ENCODE measurements at places on chromosomes 13 and 19.

GRCh38 chr19:2623798-2624197 is 78.7 kb downstream of the GNG7 start:
- DNase-seq = no peak

DNA sequence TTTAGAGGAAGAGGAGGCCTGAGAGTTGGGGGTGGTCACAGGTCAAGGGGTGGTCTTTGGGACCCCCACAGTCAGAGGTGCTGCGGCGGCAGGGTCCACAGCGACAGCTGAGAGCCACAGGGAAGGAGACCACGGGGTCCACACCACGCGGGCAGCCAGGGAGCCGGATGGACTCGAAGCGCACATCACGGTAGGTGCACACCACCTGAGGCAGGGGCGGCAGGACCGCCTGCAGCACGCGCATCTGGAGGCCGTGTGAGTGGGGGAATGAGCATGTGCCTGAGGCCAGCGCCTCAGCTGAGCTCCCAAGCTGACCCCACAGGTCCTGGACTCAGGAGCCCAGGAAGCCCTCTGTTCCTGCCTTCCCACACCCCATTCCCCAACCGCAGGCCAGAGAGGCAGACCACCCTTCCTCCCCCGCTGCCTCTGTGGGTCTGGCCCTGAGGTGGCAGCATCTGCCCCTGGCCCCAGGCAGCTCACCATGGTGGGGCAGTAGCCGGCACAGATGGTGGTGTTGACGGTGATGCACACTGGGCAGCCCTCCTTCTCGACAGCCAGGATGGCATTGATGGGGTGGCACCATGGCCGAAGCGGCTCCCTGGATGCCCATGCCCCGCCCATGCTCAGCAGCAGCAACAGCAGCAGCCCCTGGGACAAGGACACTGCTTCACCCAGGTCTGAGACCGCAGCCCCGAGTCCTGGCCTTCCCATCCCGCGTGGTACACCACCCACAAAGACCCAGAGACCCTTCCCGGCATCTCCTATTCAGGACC is 638 bp downstream of the LHB start:
- no peak for DNase-seq

DNA sequence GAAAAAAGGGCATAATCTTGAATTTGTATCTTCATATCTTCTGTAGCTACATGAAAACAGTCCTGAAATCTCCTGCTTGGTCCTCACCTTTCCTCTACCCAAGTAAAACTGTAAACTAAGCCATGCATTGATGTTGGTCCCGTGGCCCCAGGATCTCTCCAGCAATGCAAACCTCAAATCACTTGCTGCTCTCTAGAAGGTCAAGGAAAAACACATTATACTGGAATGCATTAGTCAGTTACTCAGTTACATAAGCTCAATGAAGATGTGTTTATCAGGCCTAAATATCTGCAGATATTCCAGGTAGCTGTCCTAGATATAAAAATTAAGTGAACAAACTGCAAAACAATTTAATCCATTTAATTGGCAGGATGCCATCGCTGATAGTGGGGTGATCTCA is 261.8 kb downstream of the ABCC4 start:
- DNase-seq = no peak

GRCh38 chr19:18185538-18185937 is 7.5 kb upstream of the MPV17L2 start:
- no peak for DNase-seq

DNA sequence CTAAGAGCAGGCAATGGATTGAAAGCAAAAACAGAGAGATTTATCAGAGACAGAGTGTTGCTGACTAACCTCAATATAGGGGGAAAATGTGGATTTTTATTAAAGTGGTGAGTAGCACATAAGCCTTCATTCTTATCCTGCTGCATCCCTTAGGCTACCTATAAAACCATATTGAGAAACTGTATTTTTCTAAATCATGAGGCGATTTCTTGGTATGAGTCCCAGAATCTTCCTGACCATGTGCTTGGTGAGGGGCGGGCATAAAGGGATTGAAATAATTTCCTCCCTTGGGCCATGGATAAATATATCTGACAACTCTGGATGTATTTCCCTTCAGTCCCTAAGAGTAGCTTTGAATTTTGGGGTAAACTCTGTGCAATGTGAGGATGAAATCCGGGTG is 72.8 kb downstream of the EFNB2 start:
- no peak for DNase-seq

GRCh38 chr13:58843071-58843470 is 1211.5 kb downstream of the PCDH17 start:
- no peak for DNase-seq

DNA sequence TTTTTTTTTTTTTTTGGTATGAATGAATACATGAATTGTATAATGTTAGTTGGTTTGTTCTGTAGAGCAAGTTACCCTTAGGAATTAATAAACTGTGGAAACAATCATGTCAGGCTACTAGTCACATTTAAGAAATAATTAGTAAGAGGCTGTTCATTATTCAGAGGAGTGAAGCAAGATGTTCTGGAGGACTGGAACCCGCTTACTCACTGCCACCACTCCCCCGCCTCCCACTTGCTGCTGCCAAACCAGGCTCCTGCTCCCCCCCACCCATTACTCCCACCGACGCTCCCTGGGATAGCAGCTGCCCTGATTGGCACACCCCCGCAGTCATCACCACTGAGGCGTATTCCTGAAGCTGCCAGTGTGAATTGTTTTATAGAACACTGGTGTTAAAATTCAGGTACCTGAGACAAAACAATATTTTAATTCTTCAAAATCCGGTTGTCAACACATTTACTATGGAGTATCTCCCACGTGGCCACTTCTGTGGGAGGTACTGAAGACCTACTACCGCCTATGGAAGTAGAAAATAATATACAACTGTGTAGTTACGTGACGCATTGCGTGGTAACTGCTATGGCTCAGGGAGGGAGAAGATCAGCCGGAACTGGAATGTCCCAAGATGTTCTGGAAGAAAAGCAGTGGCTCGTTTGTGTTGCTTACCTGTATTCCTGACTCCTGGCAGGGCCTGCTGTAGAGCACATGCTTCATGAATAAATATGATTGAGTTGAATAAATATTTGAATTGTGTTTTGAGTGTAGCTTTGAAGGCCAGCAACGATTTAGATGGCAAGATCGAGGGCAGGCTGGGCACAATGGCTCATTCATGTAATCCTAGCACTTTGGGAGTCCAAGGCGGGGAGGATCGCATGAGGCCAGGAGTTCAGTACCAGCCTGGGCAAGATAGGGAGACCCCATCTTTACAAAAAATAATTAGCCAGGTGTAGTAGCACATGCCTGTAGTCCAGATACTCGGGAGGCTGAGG is 1.7 kb downstream of the DPY19L3 start:
- DNase-seq = no peak

DNA sequence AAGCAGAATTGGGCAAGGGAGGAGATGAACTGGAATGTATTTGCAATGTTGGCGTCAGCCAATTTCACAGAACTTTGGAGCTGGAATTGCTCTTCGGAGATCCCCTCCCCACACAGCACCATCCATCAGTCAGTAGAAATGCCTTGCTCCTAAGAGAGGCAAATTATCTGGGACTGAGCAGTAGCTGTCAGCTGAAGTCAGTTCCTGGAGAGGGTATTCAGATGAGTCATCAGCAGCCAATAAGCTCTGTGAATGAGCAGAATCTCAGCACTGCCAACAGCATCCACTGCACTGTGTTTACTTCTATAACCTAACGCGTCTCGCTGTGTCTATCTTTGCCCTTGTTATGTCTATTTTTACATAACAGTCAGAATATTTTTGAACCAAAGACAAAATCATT is 213.7 kb downstream of the SLITRK5 start:
- no peak for DNase-seq

DNA sequence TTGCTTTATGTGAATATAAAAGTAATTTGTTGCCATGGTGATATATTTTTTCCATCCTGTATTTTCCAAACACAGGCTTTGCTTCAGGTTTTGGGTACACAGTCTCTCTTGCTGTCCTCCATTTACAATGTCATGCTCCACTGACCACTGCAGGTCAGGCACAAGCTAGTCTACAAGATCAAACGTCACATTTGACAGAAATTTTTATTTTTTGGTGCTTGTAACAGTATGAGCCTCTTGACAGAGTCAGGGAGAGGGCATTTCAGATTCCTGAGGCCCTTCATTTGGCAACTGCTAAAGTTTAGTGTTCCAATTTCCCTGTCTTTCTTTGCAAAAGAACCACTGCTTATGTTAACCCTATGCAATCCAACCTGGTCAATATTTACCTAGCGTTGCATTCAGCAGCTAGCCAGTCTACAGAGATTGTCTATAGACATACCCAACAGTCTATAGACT is 175.0 kb downstream of the RFC3 start:
- no peak for DNase-seq

DNA sequence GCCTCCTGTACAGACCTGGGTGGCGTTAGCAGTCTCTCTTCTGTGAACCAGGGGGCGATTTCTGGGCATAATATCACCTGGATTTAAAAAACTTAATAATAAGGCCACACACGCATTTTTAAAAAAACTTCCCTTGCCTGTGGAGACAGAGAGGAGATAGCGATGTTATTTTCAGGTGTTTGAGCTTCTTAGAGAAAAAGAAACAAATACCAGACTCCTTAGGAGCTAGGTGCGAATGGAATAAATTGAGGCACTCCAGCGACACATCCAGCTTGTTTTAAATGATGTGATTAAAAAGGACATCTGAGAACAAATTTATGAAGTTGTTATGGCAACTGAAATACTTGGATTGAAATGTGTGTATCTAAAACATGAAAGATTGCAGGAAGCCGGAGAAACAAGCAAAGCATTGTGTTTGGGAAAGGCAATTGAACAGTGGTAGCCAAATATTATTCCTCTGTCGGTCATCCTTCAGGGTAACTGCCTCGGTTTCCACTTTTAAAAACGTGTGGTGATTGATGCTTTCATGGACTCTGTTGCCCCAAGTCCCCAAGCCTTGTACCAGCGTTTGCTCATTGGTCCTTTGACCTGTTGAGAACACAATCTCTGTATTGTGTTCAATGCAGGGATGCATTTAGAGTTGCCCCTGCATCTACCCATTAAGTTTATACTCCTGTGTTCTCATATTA is 158.7 kb downstream of the TM9SF2 start:
- no peak for DNase-seq

DNA sequence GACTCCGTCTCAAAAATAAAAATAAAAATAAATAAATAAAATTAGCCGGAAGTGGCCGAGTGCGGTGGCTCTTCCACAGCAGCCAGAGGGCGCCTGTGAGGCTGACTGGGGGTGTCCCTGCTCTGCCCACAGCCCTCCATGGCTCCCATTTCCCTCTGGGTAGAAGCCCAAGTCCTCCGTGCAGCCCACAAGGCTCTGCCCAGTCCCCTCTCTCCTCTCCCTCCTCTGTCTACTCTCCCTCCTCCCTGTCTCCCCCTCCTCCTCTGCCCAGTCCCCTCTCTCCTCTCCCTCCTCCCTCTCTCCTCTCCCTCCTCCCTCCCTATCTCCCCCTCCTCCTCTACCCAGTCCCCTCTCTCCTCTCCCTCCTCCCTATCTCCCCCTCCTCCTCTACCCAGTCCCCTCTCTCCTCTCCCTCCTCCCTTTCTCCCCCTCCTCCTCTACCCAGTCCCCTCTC is 20.4 kb downstream of the MISP start:
- DNase-seq = peak; percentile 73

DNA sequence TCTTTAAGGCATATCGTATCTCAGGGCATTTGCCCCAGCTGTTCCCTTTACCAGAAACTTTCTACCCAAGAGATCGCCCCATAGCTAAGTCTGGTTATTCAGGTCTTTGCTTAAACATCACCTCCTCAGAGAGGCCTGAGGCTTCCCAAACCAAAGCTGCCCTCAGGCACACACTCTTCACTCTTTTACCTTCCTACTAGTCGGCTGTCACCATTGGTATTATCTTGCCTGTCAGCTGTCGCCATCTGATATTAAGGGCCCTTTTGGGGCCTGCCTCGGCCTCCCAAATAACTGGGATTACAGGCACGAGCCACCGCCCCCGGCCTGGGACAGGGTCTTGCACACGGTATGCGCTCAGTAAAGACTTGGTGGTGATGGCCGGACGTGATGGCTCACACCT is 1.0 kb downstream of the GADD45GIP1 start:
- no peak for DNase-seq

DNA sequence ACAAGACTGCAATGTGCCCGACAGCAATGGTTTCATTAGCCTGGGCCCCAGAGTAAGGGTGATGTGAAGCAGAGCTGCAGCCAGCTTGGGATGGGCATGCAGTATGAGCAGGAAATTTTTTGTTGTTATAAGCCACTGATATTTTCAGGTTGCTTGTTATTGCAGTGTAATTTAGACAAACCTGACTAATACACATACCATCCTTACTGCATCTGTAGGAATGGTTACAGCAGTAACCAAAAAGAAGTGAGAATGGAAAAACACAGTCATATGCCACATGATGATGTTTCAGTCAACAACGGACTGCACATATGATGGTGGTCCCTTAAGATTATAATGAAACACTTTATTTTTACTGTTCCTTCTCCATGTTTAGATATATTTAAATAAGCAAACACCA is 8.6 kb upstream of the POMP start:
- DNase-seq = peak; percentile 17

- peak; percentile 92 for DNase-seq
Observed at GRCh38 chr19:12783291-12783848, 7.9 kb upstream of the JUNB start.

DNA sequence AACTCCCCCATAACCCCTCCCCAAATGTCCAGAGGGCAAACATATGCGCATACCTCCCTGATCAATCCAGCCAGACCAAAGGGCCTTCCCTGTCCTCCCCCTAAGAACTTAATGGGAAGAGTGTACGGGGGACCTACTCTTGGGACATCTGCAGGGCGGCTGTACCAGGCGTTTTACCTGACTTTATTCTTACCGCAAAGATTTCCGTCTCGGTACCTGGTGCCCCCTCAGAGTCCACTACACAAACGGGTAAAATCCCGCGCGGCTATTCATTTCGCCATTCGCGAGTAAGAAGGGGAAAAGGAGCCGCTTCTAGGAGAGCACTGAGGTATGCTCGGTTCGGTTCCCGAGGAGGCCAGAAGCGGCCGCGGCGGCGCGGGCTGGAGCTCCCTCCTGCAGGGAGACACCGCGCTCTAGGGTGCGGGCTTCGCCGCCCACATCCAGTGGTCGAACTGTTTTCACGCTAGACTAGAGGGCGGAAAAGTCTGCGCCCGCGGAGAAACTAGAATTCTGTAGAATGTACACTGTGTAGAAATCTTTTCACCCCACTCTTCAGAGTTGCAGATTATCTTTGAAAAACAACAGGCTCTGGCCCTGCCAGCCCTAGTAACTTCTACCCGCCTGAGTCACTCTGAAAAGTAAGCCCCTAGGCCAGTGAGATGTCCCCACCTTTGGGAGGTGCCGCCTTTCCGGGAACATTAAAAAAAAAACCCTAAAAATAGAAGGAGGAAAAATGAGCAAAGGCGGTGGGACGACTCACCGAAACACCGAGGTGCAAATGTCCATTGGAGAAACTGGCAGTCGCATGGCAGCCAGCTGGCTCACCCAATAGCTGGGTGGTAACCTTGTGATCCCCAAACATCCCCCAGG is 3.8 kb upstream of the TSHZ3 start:
- DNase-seq = peak; percentile 22

Data from activated CD4-positive, alpha-beta T cell treated with anti-CD3 and anti-CD28 coated beads for 36 hours (primary cell).